ENCODE measurements at places on chromosomes 16 and 17.

DNA sequence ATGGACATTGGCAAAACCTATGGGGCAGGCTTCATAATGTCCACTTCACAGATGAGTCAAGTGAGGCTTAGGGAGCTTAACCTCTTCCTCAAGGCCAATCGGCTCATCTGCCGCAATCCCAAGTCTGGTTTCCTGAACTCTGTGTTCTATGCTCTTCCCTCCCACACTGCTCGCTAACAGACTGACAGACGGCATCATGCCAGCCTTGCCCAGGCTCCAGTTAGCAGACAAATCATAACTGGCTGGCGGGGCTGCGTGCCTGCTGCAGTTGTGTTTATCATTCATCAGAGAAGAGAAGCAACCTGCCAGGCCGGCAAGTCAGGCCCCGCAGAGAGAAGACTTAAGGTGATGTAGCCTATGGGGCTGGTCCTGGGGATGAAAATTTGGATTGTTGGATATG lies 216.2 kb upstream of the ASIC2 start:
- no peak for DNase-seq

DNA sequence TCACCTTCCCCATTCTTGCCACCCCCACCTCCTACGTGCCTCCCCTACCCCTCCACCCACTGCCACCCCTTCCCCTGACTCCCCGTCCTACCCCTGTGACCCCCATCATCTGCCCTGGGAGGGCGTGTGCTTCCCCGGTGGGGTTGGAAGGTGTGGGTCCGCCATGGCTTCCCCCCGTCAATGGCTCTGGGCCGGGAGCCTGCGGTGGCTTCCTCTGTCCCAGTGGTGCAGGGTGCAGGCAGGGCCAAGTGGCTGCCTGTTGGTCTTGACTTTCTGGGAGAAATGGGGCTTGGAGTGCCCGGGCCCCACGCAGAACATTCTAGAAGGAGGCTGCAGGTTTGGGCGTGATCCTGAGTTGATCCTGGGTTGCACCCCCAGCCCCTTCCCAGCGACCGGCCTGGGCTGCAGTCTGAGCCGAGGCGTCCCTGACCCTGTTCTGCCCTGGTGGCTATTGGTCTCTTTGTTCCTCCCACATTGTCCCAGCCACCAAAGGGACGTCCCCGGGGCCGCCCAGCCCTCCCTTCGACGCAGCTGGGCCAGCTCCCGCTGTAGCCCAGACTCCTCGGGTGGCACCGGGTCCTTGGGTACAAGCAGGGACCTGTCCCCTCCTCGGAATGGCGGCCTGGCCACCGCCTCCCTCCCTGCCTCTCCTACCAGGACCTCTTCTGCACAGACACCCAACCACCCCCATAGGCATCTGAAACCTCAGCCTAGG lies 25.7 kb downstream of the GSE1 start:
- DNase-seq: no peak

GRCh38 chr16:17370731-17371285 lies 100.0 kb downstream of the XYLT1 start:
- no peak for DNase-seq

DNA sequence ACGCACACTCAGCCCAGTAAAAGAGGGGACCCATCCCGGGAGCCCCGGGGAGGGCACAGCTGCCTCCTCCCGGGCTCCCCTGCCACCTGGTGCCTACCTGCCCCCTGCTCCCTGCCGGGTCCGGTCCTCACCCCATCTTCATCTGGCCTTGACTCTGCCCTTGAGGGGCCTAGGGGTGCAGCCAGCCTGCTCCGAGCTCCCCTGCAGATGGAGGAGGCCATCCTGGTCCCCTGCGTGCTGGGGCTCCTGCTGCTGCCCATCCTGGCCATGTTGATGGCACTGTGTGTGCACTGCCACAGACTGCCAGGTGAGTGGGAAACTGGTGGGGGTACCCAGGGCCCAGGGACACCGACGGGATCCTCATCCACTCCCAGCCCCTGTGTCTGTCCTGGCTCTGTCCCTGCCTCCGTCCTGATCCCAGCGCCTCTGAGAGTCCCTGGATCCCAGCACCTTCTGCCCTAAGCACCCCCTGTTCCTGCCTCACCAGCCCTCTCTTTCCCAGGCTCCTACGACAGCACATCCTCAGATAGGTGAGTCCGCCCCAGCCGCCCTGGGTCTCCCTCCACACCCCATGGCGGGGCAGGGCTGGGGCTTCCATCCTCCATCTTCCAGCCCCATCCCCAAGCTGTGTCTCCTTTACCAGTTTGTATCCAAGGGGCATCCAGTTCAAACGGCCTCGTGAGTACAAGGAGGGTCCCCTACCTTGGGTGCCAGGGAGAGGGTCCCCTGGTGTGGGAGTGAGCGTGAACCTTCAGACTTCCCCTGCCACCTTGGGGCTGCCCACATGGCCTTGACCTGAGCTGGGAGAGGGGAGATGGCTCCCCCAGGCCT lies 574 bp downstream of the LAT start:
- DNase-seq: no peak

- DNase-seq: peak; percentile 85
Observed at GRCh38 chr17:1153795-1154546, 25.8 kb downstream of the ABR start.

DNA sequence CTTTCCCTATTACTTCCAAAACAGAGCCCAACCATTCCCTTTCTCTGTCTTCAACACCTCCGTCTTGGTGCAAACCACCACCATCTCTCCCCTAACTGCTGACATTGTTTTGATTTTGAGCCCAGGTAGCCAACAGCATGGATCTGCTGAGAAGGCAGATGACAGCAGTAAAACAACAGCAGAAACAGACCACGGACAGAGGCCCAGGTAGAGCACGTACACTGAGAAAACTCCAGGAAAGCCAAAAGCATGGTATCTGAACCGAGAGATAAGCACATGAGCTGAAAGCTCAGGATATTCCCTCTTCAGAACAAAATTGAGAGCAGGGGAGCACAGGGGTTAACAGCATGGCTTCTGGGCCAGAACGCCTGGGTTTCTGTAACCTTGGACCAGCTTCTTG lies 18.9 kb upstream of the MAP3K14 start:
- no peak for DNase-seq

GRCh38 chr17:69637446-69638156 lies 223.1 kb downstream of the MAP2K6 start:
- DNase-seq: no peak

GRCh38 chr16:25184771-25185170 lies 32.0 kb upstream of the AQP8 start:
- no peak for DNase-seq

DNA sequence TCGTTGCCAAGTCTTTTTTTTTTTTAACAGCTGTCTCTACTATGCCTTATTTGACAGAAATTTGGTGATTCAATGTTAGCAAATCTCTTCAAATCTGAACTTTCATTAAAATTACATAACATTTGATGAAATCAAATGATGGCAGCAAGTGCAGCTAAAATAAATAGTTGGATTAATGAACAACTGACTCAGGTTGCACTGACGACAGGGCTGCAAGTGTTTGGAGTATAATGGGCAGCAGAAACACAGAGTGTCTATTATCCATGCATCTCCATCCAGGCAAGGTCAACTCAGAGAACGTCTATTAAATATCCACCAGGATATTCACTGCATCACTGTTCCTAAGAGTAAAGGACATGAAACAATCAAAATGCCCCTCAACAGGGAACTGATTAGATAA lies 109.8 kb downstream of the SLC39A11 start:
- no peak for DNase-seq

- DNase-seq: no peak
Observed at GRCh38 chr16:84833144-84833500, 13.3 kb downstream of the CRISPLD2 start.
